Islet precursor cell (in vitro differentiated cells): ENCODE measurements at places on chromosomes 2 and 18.

DNA sequence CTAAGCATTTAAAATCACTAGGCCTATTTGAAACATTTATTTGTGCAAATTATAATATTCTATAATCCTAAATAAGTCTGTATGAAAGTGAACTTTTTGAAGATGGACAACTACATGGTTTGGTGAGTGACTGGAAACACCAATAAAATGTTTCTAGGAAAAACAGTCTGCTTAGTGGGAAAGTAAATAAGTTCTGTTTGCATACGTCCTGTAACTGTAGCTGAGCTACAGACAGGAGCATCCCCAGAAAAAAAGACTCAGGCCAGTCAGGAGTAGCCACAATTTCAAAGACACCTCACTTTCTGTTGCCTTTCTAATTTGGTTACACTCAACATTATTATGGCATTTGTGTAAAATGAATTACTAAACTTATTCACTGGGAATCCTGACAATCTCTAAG, 28.4 kb upstream of the KCNJ3 start:
- no peak for DNase-seq

- peak; percentile 39 for DNase-seq
These were observed 63.4 kb downstream of the ZNF516 start for GRCh38 chr18:76431437-76432273.

GRCh38 chr2:27316655-27317412, 6.1 kb downstream of the MPV17 start:
- no peak for DNase-seq

DNA sequence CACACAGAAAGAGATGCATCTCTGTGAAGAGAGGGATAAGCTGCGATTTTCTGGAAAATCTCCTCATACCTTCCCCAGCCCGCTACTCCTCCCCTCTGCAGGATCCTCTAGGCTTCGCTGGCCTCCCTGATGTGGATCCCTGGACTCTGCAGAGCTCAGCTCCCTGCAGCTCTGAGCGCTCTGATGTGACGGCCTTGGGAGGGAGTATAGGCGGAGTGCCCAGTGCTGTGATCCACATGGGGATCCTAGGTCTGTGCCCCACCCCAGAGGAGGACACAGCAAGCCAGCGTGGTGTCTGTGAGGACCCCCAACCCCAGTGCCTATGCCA, 111.0 kb downstream of the GYPC start:
- peak; percentile 38 for DNase-seq

DNA sequence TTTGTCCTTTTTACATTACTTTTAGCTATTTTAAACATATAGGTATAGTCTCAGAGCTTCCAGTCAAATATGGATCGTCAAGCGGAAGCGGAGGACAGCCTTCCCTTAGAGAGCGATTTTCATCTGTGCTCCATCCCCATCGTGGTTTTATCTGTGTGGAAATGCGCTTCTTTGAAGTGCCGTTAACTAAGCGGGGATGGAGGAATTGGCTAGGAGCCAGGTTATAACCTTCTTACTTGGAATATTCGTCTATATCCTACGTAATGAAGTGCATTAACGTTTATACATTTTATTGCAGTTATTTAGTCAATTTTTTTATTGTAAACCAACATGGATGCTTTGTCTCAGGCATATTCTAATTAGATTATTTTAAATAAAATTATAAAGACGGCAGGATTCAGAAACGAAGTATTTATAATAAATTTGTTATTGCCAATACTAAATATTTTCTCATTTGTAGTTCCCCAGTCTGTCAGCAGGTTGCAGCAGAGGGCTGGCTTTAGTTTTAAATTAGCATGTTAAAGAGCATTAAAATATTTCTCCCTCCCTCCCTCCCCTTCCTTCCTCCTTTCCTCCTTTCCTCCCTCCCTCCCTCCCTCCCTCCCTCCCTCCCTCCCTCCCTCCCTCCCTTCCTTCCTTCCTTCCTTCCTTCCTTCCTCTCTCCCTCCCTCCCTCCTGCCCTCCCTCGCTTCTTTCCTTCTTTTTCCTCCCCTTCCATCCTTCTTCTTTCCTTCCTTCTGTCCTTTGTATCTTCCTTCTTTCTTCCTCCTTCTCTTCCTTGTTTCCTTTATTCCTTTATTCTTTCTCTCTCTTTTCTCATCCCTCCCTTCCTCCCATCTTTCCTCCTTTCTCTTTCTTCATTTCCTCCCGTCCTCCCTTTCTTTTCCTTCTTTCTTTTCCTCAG, 80.6 kb upstream of the DOCK10 start:
- no peak for DNase-seq

DNA sequence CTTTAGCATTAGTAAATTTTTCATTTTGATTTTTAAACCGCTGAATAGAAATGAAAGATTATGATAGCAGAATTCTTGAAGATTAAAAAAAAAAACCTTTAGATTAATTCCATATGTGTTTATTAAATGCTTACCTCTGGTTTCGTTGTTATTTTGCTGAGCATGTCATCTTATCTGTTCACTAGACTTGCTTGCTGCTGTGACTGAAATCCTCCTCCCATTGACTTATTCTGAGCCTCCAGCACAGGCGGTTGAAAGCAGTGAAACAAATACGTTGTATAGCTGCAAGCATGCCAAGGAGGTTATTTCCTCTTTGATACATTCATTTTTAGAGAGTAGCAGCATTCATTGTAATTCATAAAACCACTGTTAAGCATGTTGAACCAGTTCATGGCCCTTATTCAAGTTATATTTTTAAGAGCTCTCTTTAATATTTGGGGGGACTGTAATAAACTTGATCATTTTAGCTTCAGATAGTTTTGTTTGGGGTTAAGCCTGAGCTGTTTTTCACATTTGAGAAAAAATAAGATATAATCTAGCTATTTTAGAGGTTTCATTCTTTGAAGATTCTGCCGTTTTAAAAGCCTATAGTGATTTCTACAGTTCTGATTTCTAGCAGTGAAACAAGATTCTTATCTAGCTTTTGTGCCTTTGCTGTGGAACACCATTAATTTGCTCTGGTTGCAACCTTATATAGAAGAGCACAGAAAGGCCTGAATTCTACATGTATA, at the start of gene HTR2B:
Gene HTR2B, minus strand, starts transcription at position 205 of the 731 bp plus-strand sequence. CDS start 1,278 bp downstream, outside the sequence.
- DNase-seq = no peak

GRCh38 chr2:65716698-65717097, 284.3 kb upstream of the SPRED2 start:
- no peak for DNase-seq

- DNase-seq = no peak
These were observed 23.9 kb downstream of the PRKCE start for GRCh38 chr2:45675263-45675812.

- DNase-seq = no peak
These were observed 101.5 kb downstream of the ALPK2 start for GRCh38 chr18:58527285-58527951.

GRCh38 chr2:21358976-21359375, 235.2 kb downstream of the TDRD15 start:
- DNase-seq = no peak

- DNase-seq = no peak
These were observed 588.6 kb downstream of the NRXN1 start for GRCh38 chr2:50443288-50443687.

GRCh38 chr18:77096936-77097886, 35.4 kb downstream of the MBP start:
- peak; percentile 60 for DNase-seq

GRCh38 chr2:107801498-107801897, 25.2 kb upstream of the RGPD4 start:
- peak; percentile 47 for DNase-seq
